ENCODE measurements at places on chromosomes 2 and 18.
A peak's percentile ranks its signal among the peaks of the same experiment; 100 is the strongest.

- no peak for DNase-seq
These were observed 149.2 kb upstream of the GYPC start for GRCh38 chr2:126506786-126507185.

DNA sequence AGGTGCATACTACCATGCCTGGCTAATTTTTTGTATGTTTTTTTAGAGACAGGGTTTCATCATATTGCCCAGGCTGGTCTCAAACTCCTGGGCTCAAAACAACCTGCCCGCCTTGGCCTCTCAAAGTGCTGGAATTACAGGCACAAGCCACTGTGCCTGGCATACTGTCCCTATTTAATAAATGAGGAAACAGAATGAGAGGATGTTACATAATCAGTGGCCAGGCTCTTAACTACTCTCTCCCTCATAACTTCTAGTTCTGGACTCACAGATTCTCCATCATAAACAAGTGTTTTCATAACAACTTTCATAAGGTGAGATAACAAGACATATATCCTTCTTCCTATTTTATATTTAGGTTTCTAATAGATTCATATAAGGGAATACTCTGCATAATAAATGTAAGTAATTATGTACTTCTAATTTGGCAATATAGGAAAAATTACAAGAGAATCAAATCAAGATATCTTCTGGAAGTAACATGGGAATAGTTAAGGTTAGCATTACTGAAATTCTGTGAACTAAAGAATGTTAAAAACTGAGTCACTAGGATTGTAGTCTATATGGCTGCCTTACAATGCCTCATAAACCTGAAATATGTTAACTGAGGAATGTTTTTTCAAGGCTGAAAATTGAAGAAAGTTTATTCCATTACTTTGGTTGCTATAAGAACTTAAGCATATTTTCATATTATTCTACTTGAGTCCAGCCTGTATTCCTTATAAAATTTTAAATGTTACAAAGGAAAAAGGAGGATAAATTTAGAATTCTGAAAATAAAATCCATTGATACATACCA, 71.3 kb downstream of the SLC25A12 start:
- DNase-seq, result no peak

GRCh38 chr2:12949406-12949805, 232.7 kb downstream of the TRIB2 start:
- DNase-seq, result no peak

- DNase-seq, result peak; percentile 46
These were observed 153.4 kb downstream of the GPD2 start for GRCh38 chr2:156589381-156590079.

DNA sequence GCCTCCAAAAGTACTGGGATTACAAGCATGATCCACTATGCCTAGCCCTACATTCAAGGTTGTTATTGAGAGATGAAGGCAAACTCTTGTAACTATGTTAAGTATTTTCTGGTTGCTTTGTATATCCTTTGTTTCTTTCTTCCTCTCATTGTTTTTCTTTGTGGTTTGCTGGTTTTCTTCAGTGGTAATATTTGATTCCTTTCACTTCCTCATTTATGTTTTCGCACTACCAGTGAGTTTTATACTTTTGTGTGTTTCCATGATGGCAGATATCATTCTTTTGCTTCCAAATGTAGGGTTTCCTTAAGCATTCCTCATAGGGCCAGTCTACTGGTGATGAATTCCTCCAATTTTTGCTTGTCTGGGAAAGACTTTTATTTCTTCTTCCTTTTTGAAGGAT, 90.2 kb downstream of the NCK2 start:
- DNase-seq, result no peak

DNA sequence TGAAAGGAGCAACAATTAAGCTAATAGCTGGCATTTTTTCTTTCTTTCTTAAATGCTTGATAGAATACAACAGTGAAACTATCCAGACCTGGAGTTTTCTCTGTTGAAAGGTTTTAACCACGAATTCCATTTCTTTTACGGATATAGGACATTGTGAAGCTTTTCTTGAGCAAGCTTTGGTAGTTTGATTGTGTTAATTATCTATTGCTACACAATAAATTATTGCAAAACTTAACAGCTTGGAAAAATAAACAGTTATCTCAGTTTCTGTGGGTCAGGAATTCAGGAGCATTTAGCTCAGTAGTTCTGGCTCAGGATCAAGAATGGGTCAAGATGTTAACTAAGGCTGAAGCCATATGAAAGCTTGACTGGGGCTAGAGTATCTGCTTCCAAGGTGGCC, 11.7 kb downstream of the PHOSPHO2 start:
- no peak for DNase-seq

- no peak for DNase-seq
These were observed 16.5 kb downstream of the GREB1 start for GRCh38 chr2:11550302-11550701.

DNA sequence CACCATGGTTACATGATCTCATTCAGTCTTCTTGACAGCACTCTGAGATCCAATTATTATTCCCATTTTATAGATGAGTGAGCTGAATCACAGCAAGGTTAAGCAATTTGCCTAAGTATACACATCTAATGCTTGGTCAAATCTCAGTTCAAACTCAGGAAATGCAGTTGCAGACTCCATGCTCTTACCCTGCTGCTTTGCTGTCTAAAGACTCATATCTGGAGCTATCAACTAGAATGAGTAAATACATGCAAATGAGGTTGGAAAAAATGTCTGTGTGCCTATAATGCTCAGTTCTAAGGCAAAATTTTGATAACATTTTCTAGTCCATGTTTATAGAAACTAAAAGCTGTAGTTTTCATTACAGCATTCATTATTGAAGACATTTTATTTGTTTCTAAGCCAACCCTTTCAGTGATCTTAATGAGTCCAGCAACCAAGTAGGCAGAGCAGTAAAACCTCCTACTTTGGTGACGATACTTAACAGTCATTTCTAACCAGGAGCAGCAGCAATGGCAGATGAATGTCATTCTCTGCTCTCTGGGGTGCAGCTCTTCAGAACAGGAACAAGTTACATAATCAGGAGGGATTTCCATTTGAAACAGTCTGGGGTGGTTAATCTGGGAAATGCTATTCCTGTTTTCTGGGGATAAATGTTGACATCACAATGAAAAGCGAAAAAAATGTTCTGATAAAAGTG, 396.8 kb upstream of the UBE2E3 start:
- no peak for DNase-seq

- DNase-seq, result no peak
These were observed 125.9 kb downstream of the NCKAP5 start for GRCh38 chr2:133442393-133442792.

DNA sequence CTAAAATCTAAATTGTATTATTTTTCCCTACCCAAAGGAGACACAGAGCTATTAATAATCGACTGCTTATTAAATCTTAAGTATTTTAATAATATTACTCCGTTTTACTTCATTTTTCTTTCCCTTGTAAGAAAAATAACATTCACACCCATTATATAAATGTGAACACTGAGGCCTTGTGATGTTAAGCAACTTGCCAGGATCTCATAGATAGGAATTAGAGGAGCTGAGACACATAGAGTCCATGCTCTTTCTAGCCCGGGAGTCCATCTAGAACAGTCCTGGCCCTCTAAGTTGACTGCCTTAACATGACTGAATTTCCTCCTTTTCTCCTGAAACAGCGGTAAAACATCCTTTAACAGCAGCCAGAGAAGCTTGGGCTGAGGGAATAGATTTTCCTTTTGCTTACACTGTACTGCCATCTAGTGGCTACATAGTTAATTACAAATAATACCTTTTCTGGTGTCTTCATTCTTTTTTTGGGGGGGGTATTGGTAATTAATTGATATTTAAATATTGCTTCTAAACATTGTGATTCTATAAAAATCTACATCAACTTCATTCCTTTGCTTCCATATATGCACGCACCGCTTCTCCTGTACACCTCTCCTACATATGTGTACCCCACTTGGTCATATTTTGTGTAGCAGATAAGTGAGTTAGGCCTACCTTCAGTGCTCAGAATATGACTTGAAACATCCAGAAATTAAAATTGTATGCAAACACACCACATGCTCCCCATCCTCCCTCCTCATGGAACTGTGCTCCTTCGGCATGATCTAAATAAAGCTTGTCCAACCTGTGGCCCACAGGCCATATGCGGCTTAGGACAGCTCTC, 125.8 kb upstream of the HNMT start:
- peak; percentile 61 for DNase-seq

- DNase-seq, result no peak
These were observed 56.3 kb downstream of the TWIST2 start for GRCh38 chr2:238904177-238904576.

DNA sequence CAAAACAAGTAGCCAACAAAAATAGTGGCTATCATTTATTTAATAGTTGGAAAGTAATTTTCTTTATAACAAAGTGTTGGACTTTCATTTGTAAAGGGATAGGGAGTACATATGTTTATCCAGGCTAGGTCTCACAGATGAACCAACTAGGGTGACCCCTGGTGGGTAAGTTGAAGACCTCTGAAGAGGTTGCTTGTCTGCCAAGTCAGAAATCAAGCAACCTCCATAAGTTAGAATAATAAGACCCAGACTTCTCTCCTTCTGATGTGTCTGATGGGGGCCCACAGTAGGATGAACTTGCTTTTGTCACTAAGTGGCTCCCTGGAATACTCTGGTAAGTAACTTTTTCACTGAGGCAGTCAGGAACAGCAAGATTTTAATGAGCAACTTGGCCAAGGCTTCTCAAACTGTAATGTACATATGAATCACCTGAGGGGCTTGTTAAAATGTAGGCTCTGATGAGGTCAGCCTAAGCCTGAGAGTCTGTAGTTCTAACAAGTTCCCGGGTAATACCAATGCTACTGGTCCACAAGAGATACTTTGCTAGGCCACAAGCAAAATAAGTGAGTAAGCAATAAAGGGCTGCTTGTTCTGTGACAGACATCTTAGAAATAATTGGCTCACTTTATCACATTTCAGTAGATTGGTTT, 319.6 kb downstream of the PIK3C3 start:
- DNase-seq, result no peak
